ENCODE measurements at places on chromosomes 16 and 17.

DNA sequence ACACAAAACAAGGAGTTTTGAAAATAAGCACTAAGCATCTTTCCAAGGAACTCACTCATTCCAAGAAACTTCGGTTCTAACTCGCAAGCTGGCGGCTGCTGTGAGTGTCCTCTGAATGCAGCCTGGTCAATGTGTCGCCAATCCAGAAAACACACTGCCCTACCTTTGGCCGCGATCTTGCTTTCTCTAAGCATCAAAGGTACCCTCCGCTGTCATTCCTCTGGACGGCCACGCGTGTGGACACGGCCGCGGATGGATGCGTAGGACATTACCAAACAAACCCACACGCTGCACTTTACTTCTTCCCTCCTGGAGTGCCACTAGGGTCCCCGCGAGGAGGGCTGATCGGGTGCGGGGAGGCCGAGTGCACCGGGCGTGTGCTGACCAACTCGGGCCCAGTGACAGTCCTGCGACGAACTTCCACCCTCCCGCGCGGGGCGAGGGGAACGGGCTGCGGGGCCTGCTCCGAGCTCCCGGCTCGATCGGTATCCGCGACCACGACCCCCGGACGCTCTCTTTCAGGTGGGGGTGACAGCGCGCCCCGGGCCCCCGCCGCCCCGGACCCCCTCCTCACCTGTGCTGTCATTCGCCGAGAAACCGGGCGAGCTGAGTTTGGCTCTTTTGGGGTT is 1.1 kb downstream of the CREBBP start:
- no peak for DNase-seq

GRCh38 chr17:69090365-69090764 is 29.6 kb upstream of the ABCA9 start:
- DNase-seq, result no peak

DNA sequence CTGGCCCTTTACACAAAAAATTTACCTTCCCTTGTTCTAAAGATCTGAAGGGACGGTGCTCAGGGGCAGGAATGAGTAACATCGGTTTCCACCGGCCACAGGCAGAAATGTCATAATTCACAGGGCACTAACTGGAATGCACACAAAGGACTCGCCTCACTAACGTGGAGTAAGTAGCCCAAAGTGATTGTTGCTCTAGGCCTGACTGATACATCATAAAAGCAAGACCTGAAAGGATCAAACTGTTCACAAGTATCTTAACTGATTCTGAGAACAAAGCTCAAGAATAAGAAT is 8.9 kb upstream of the TCF25 start:
- DNase-seq, result no peak

- DNase-seq, result no peak
These were observed at the start of gene SDK2 for GRCh38 chr17:73644145-73645049. Gene SDK2, minus strand, starts transcription at chr17:73644445. Its CDS starts 357 bp downstream, at chr17:73644088.

DNA sequence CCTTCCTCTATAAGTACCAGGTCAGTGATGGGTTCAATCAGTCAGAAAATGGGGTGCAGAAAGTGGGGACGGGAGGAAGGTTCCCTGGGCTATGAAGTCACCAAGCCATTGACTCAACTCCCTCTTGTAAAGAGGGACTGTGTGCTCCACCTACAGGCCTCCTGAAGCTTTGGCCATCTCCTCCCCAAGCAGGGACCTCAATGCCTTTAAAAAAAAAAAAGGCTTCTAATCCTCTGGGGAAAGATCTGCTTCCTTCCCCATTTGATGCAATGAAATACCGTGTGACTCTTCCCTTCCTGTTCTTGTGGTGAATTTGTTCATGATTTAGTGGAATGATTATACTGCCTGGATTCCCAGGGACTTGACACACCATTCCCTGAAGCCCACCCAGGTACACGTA is 30.8 kb downstream of the VWA3A start:
- no peak for DNase-seq

GRCh38 chr17:78535273-78536197 is 41.7 kb downstream of the DNAH17 start:
- DNase-seq, result no peak

- DNase-seq, result no peak
These were observed 31.0 kb downstream of the SMARCE1 start for GRCh38 chr17:40616592-40616991.

GRCh38 chr17:10314329-10314728 is 58.5 kb downstream of the MYH13 start:
- no peak for DNase-seq

DNA sequence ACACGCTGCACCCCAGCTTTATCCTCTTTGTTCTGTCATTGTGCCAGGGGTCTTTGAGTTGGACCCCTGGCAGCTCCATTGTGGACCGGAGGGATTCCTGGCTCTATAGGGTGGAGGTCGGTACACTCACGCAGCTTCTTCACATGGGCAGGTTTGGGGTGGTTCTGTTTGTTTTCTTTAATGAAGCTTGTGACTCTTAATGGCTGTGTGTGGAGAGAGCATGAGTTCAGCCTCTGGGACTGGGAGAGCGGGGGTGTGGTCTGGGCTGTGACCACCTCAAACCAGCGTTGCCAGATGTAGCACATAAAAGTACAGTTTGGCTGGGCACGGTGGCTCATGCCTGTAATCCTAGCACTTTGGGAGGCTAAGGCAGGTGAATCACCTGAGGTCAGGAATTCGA is 21.2 kb upstream of the NAGLU start:
- DNase-seq, result no peak

DNA sequence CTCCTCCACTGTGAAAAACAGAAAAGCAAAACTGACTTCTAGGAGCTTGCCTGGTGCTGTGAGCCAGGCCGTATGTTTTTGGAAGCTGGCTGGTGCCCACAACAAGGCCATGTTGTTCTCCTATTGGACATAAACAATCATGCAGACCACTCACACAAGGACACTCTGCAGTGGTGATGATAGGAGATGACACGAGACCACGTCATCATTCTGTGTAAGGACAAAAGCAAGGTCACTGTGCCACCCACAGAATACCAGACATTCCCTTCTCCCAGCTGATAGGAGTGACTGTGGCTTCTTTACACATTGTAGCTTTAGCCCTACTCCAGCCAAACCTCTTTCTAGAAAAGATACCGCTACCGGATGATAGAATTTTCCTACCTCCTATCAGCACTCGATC is 47.7 kb upstream of the LCMT1 start:
- no peak for DNase-seq

DNA sequence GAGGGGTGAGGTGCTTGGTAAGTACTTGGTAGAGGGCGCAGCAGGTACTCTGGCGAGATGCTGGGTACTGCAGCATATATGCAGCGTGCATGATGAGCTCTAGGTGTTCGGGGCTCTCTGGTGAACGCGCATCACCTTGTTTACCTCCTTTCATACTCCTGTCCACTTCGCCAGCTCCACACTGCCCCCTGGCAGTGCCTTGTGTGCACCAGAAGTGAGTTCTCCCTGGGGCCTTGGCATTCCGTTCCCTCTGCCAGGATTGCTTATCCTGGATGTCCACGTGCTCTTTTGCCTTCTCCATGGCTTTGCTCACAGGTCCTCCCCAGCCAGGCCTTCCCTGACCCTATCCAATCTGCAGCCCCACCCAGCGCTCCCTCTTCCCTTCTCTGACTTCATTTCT is 154.2 kb downstream of the MRM1 start:
- no peak for DNase-seq

DNA sequence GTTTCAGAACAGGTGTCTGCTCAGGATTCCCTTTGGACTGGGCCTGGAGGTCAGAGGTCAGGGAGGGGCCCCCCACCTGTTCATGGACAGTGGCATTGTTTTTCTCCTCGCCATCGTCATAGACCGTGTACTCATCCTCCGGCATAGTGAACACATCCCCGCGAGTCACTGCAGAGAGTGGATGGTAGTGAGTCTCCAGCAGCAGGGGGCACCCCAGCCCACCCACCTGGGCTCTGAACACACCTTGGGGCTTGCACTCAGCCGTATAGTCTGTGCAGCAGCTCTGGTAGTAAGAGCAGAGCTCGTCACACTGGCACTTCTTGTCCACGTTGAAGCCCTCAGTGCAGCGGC is 448 bp downstream of the VTN start:
- no peak for DNase-seq

DNA sequence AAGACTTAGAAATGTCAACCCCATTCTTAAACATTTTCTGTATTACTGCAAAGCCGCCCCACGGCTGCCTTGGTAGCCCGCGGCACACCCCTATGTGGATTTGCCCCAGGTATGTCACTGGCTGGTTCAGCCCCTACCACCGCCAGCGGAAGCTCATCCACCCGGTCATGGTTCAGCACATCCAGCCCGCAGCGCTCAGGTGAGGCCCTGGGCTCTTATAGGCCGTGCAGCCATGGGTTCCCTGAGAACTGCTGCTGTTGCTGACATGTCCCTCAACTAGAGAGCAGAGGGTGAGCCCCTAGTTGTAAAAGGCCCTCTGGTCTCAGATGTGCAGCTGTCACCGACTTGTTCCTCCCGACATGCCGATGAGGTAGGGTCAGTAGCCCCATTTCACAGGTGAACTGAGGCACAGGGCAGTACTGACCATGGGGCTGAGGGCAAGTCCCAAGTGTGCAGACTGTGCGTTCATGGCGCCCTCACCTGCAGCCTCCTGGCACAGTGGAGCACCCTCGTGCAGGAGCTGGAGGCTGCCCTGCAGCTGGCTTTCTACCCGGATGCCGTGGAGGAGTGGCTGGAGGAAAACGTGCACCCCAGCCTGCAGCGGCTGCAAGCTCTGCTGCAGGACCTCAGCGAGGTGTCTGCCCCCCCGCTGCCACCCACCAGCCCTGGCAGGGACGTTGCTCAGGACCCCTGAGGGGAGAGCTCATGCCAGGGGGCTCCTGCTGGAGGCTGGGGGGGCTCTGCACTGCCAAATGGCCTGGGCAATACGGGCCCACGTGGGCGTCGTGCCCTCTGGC is 8.7 kb downstream of the CYBC1 start:
- no peak for DNase-seq

- DNase-seq, result no peak
These were observed 65.7 kb downstream of the TMEM132E start for GRCh38 chr17:34644941-34645550.

DNA sequence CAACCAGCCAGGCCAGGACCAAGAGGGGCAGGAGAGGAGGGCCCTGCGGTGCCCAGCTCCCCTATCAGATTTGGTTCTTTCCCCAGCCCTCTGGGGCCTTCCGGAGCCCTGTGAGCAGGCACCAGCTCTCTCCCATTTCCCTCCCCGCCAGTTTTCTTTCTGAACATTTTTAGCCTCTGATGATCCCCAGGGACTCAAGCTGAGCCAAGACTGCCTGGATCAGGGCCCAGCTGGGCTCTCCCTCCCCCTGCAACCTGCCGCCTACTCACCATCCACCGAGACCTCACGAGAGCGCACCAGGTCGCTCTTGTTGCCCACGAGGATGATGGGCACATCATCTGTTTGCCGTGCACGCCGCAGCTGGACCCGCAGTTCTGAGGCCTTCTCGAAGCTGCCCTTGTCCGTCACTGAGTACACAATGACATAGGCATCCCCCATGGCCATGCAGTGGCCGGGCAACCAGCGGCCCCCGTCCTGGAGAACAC is 2.0 kb downstream of the RRAD start:
- no peak for DNase-seq

GRCh38 chr17:78315355-78316114 is 44.3 kb downstream of the SOCS3 start:
- no peak for DNase-seq

DNA sequence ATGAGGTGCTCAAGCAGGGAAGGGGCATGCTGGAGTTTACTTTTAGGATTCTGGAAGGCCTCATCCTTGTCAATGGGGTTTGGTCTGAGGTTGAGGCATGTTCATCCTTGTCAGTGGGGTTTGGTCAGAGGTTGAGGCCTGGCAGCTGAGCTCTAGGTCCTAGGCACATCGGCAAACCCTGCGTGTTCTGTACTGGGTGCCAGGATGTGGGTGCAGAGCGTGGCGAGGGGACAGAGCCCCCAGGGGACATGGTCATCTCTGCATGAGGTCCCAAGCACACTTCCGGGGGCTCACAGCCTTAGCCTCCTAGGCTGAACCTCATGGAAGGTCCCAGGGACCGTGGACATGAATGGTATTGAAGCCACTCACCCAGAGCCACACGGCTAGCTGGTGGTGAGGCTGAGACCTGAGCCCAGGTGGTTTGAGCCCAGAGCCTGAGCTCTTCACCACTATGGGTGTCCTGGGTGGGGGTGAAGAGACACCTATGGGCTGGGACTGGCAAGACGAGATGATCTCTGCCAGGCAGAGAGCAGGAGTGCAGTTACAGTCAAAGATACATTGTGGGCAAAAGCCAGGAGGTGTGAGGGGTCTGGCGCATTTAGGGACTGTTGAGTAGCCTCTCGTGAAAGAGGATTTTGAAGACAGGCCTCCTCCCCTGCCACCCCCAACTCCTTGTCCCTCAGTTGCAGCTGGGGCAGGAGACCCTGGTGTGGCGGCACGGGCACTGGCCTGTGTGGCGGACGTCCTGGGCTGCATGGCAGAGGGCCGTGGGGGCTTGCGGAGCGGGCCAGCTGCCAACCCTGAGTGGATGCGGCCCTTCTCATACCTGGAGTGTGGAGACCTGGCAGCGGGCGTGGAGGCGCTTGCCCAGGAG is 19.3 kb downstream of the FCSK start:
- no peak for DNase-seq

DNA sequence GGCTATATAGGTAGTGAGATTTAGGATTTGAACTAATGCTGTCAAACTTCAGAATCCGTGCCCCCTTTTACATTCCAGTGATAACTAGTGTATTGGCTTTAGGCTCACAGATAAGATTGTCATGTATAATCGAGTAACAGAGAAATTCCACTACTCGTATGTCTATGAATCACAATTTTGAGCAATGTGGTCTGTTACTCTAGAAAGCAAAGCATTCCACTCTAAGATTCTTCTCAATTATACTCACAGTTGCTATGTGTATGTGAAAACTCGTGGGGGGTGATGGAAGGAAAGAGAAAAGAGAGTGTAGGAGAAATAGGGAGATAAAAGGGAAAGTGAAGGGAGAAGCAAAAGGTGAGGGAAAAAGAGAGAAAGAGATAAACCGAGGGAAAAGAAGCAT is 1175.1 kb upstream of the GOT2 start:
- no peak for DNase-seq

- no peak for DNase-seq
These were observed 50.5 kb downstream of the GLG1 start for GRCh38 chr16:74556375-74556922.

GRCh38 chr17:17538417-17539391 is 42.5 kb upstream of the RASD1 start:
- no peak for DNase-seq

DNA sequence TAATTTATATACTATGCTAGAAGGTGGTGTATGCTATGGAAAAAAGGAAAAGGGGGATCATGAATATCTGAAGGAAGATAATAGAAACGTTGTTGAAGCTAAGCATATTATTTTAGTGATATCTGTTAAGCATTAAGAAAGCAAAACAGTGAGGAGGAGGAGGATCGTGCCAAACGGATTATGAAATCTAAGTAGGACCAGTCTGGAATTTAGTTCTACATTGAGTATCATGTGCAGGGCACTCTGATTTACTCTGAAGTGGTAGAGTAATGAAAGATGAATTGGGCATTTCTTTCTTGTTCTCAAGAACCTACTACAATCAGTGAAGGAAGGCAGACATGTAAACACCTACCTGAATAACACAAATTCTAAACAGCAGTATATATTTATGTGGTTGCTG is 195.3 kb downstream of the CYB561 start:
- DNase-seq, result no peak

Measured in type B pancreatic cell (in vitro differentiated cells).